Mammary microvascular endothelial cell (primary cell): ENCODE measurements at places on chromosomes 5 and 9. TPM values are rescaled to one million over a fixed set of nuclear protein-coding genes. Genes with fewer than 3 reads are reported as not detected.

DOCK2 gene
- total RNA-seq: 0.44 and 1.1 TPM in 2 replicates

IL17B gene
- not detected in 2 replicates for total RNA-seq

C7 gene
- total RNA-seq: not detected in 2 replicates

NTNG2 gene
- total RNA-seq: not detected in 2 replicates

SKIC3 gene
- 65.8 and 80.4 TPM in 2 replicates for total RNA-seq

ROPN1L gene
- total RNA-seq: 1.4 and 2.5 TPM in 2 replicates

DMRT3 gene
- not detected in 2 replicates for total RNA-seq

OR13F1 gene
- not detected in 2 replicates for total RNA-seq

NR2F1-AS1 gene
- 7.9 and 8.0 TPM in 2 replicates for total RNA-seq

HARS2 gene
- 21.4 and 28.1 TPM in 2 replicates for total RNA-seq

PCDHB12 gene
- total RNA-seq: 0.05 and 0.13 TPM in 2 replicates
